ENCODE measurements at places on chromosomes 7 and 10.
A peak's percentile ranks its signal among the peaks of the same experiment; 100 is the strongest.

- DNase-seq: no peak
Observed at GRCh38 chr10:131437556-131438475, 126.3 kb upstream of the TCERG1L start.

GRCh38 chr7:149654588-149654987 is 118.8 kb downstream of the ZNF467 start:
- DNase-seq: no peak

GRCh38 chr10:121087129-121087528 is 236.0 kb downstream of the WDR11 start:
- DNase-seq: no peak

- no peak for DNase-seq
Observed at GRCh38 chr10:12606461-12606860, 257.1 kb downstream of the CAMK1D start.

DNA sequence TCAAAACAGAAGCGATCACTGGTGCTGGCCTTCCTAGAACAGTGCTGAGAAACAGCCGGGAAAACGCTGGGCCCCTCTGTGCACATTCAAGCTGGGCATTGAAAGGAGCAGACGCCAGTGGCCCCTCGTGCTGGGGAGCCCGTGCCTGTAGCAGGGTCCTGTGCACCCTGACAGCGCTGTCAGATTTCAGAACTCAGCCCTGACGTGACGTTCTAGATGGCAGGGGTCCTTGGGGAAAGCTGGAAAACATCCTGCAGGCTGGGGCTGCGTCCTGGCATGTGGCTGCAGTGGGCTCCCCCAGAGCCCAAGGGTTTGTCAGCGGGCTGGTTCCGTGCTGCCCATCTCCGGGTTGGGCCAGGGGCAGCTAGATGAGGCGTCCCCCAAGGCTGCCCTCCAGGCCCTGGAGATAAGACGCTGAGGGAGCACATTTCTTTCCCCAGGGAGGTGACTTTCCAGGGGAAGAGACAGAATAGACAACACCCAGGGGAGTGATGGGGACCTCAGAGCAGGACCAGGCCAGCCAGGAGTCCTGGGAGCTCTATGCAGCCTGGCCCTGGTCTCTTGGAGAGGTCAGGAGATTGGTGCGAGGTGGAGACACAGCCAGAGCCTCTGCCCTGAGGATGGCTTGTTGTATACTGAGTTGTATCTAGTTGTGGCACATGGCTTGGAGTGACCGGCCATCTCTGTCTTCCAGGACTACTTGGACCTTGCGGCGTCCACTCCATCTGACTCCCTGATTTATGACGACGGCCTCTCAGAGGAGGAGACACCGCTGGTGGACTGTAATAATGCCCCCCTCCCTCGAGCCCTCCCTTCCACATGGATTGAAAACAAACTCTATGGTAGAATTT is 12.1 kb upstream of the CSGALNACT2 start:
- no peak for DNase-seq

DNA sequence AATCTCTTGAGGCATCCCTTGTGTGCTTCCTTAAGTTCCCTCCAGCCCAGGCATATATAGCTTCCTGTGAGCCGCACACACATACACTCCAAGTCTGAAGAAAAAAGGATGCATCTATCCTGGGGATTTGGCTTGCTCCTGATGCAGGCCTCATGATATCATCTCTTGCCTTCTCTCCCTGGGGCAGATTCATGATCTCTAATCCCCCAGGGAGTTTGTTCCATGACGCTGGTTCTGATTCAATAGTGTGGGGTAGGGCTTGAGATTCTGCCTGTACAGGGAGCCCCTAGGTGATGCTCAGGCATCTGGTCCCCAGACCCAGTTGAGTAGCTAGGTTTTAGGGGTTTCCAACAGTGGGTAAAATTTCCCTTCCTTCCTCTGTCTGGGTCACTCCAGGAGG is 1.5 kb downstream of the PON1 start:
- DNase-seq: no peak

GRCh38 chr10:125554753-125555152 is 128.2 kb downstream of the TEX36 start:
- no peak for DNase-seq

- peak; percentile 77 for DNase-seq
Observed at GRCh38 chr10:42866115-42866995, 83.8 kb downstream of the BMS1 start.

Measured in body of pancreas (tissue), 4 donors.